ENCODE measurements at places on chromosomes 1 and 21.

DNA sequence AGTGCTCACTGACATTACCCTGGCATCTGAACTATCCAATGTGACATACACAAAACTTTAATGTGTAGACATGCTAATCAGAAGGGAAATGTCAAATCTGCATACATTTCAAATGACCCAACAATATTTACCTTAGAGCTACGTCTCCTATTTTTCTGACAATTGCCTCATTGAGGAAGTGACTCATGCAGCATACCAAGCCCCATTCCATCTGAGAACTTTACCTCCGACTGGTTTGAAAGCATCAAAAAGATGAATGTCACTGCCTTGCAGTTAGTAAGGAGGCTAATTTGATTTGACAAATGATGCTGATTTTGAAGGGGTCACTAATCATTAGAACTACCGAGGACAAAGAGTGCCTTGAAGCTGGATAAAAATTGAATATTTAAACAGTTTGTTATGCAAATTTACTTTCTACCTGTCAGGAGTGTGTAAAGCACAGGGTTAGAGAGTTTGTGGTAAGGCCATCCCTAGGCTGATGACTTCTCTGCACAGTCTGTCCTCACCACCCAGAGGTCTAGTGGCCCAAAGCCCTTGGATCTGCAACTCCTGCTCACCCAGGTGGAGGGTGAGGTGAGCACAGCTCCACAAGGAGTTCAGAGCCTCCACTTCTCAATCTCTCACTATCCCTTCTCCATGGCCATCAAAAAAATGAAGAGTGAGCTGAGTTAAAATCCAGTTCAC lies 500.3 kb upstream of the C1orf87 start:
- no peak for DNase-seq

GRCh38 chr1:61130338-61131000 lies 48.1 kb downstream of the NFIA start:
- no peak for DNase-seq

- no peak for DNase-seq
Observed at GRCh38 chr1:163970699-163971098, 588.3 kb upstream of the PBX1 start.

DNA sequence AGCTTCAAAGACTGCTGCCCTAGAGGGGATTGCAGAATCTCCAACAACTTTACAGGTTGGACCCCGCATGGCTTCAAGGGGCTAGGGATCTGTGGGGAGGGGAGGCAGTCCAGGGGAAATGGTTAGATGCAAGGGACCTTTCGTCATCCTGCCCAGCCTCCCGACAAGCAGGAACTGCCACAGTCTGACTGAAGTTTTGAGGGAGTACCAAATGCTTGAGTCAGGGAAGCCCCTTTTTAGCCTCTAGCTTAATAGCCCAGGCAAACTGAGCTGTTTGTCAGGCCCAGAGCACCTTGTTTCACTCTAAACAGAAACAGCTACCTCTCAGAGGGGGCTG lies 1.1 kb downstream of the TOR3A start:
- DNase-seq: peak; percentile 24

DNA sequence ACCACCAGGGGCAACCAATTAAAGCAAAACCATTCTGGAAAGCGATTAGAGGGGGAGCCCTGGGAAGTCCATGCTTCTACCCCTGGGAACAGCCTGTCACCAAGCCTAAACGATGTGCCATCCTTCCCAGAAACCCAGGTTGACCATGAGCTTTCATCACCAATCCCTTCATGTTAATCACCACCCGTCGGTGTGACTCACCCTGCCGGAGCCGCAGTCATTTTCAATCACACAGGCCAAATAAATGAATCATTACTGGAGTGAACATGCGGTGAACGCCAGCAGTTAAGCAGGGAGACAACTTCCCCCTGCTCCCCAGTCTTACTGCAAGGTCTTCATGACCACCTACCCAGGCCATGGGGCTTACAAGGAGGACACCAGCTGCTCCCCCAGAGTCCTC lies 308.8 kb downstream of the AJAP1 start:
- DNase-seq: no peak

DNA sequence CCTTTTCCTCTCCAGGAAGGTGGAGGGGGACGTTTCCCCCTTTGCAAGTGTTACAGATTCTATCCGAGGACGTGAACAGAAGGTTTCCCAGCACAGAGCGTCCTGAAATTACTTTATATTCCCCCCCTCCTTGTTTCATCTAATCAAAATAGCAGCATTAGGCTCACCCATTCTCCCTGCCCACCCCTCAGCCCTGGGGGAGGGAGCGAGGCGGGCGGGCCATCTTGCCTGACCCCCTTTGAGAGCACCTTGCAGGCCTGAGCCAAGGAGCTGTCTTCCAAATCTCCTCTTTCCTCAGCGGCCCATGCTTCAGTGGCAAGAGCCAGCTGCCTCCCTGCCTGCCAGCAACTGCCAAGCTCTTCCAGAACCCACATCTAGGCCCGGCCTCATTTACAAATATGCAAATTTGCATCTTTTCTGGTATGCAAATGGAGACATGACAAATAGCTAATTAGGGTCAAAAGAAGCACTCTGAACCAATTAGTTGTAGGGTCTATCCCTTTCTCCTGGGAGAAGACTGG lies 69.1 kb upstream of the POU3F1 start:
- DNase-seq: no peak

DNA sequence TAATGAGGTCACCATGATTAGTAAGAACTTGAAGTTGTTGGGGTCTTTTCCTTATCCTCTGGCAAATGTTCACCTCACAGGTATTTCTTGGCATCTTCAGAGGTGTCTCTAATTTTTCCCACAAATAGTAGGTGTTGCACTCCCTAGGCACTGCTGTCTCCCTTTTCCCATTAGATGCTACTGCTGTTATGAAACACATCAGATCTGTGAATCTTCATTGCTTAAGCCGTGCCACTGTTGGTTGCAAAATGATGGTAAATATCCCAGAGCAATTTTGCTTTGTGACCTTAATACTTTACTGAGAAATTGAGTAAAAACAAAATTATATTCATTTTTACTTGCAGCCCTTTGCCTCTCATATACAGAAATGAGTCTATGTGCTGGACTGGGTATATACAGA lies 169.6 kb downstream of the KCNK2 start:
- DNase-seq: no peak

GRCh38 chr1:22225858-22226589 lies 83.1 kb upstream of the WNT4 start:
- DNase-seq: no peak

- DNase-seq: no peak
Observed at GRCh38 chr1:205980237-205980870, 22.8 kb downstream of the RAB7B start.
